ENCODE measurements at places on chromosomes 4 and X. TPM values are rescaled to one million over a fixed set of nuclear protein-coding genes. Genes with fewer than 3 reads are reported as not detected.
A peak's percentile ranks its signal among the peaks of the same experiment; 100 is the strongest.

MAOA gene
- 60.2 TPM for total RNA-seq

ARHGEF6 gene
- 23.8 TPM for total RNA-seq

WNK3 gene
- 3.9 TPM for total RNA-seq

HSFX4 gene
- total RNA-seq, result not detected

ADGRA3 gene
- 35.3 TPM for total RNA-seq

EVC2 gene
- 21.8 TPM for total RNA-seq

ZFP42 gene
- not detected for total RNA-seq

DNA sequence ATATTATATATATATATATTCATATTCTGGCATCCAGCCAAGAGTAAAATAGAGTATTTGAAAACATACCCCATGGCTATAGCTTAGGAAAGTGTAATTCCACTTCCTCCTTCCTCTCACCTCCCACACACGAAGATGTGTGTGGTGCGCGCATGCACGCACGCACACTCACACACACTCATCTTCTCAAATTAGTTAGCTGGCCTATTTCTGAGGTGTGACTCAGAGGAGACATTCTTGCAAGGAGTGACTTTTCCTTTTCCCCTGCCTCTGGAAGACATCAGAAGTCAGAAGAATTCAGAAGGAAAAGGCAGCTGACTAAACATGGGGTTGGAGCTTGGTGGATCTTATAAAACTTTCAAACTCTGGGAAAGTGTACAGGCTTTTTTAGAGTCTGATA lies 8.8 kb downstream of the ENPEP start:
- no peak overlapping the region for H3K4me3 ChIP-seq
- no peaks in the 10 kb centered on the region for H3K36me3 ChIP-seq
- no peaks in the 10 kb centered on the region for H3K27me3 ChIP-seq
- peak overlapping the region; percentile 79 for H3K27ac ChIP-seq
- DNase-seq, result peak; percentile 31
- H3K4me1 ChIP-seq, result peaks cover 3% of the 10 kb centered on the region

- peak overlapping the region; percentile 56 for H3K27ac ChIP-seq
- no peak overlapping the region for H3K4me3 ChIP-seq
- DNase-seq, result no peak
- H3K27me3 ChIP-seq, result no peaks in the 10 kb centered on the region
- H3K36me3 ChIP-seq, result no peaks in the 10 kb centered on the region
These were observed 168.5 kb downstream of the SOWAHB start for GRCh38 chr4:76729460-76729859.

GRCh38 chr4:159191989-159192388 lies 89.1 kb downstream of the RAPGEF2 start:
- no peak for DNase-seq
- no peak overlapping the region for H3K4me3 ChIP-seq
- H3K36me3 ChIP-seq, result no peaks in the 10 kb centered on the region
- no peak overlapping the region for H3K27ac ChIP-seq

- H3K27ac ChIP-seq, result no peak overlapping the region
- H3K4me3 ChIP-seq, result no peak overlapping the region
- no peak for DNase-seq
- no peaks in the 10 kb centered on the region for H3K27me3 ChIP-seq
These were observed 4.5 kb downstream of the PLXNB3 start for GRCh38 chrX:153768311-153769157.

- H3K36me3 ChIP-seq, result no peaks in the 10 kb centered on the region
- H3K27me3 ChIP-seq, result no peaks in the 10 kb centered on the region
- DNase-seq, result no peak
These were observed 22.2 kb downstream of the JADE1 start for GRCh38 chr4:128831531-128832242.

GRCh38 chr4:183139972-183140570 lies 41.0 kb downstream of the WWC2 start:
- no peak for DNase-seq
- no peaks in the 10 kb centered on the region for H3K36me3 ChIP-seq
- H3K4me3 ChIP-seq, result no peak overlapping the region
- H3K4me1 ChIP-seq, result no peaks in the 10 kb centered on the region

- DNase-seq, result no peak
- H3K4me3 ChIP-seq, result no peak overlapping the region
- no peaks in the 10 kb centered on the region for H3K36me3 ChIP-seq
- no peaks in the 10 kb centered on the region for H3K4me1 ChIP-seq
- H3K27me3 ChIP-seq, result peaks cover 6% of the 10 kb centered on the region
These were observed 10.1 kb upstream of the MPP1 start for GRCh38 chrX:154815274-154815818.

GRCh38 chrX:97398030-97398551 lies 514.4 kb downstream of the RPA4 start:
- no peaks in the 10 kb centered on the region for H3K4me1 ChIP-seq
- no peak overlapping the region for H3K4me3 ChIP-seq
- no peaks in the 10 kb centered on the region for H3K36me3 ChIP-seq
- no peak for DNase-seq
- no peaks in the 10 kb centered on the region for H3K27me3 ChIP-seq

- H3K27me3 ChIP-seq, result no peaks in the 10 kb centered on the region
- H3K27ac ChIP-seq, result no peak overlapping the region
- H3K4me1 ChIP-seq, result no peaks in the 10 kb centered on the region
These were observed 653.9 kb upstream of the MAGEB2 start for GRCh38 chrX:29561417-29561816.

DNA sequence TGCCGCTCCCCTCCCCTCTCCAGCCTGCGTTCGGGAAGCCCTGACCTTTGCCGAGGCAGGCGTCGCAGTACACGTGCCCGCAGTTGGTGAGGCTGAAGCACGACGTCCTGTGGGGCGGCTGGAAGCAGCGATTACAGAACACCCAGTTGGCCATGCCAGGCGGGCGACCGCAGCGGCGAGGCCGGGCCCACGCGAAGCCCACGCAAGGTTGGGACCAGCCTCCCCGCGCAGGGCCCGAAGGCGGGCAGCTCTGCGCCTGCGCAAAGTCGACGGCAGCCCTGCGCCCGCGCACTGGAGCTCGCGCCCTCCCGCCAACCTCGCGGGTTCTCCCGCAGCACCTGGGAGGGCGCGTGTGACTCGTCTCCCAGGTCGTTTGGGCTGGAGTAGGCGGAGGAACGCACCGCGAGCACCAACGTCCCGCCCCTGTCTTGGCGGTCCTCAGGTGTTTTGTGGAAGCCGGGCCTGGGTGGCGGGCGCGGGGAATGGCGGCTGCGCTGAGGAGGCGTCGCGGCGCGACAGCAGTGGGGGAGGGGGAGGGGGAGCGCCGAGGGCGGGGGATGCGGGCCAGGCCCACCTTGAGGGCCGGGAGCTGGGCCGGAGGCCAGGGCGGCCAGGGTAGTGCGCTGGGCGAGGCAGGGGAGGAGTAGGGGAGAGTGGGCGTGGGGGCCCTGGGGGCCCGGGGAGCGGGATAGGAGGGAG lies at the start of gene RNF212:
Gene RNF212, minus strand, starts transcription at position 254 of the 699 bp plus-strand sequence. Its CDS starts 100 bp downstream, at position 154.
- H3K36me3 ChIP-seq, result no peaks in the 10 kb centered on the region
- DNase-seq, result peak; percentile 42
- H3K27me3 ChIP-seq, result no peaks in the 10 kb centered on the region
- peak within 1 kb of the TSS; percentile 16 for H3K4me3 ChIP-seq
- no peaks in the 10 kb centered on the region for H3K4me1 ChIP-seq
- H3K27ac ChIP-seq, result no peak within 1 kb of the TSS

- H3K27ac ChIP-seq, result no peak overlapping the region
- no peak overlapping the region for H3K4me3 ChIP-seq
- no peaks in the 10 kb centered on the region for H3K27me3 ChIP-seq
- no peaks in the 10 kb centered on the region for H3K36me3 ChIP-seq
- no peak for DNase-seq
- H3K4me1 ChIP-seq, result no peaks in the 10 kb centered on the region
These were observed 49.7 kb downstream of the HTT start for GRCh38 chr4:3124070-3124767.

DNA sequence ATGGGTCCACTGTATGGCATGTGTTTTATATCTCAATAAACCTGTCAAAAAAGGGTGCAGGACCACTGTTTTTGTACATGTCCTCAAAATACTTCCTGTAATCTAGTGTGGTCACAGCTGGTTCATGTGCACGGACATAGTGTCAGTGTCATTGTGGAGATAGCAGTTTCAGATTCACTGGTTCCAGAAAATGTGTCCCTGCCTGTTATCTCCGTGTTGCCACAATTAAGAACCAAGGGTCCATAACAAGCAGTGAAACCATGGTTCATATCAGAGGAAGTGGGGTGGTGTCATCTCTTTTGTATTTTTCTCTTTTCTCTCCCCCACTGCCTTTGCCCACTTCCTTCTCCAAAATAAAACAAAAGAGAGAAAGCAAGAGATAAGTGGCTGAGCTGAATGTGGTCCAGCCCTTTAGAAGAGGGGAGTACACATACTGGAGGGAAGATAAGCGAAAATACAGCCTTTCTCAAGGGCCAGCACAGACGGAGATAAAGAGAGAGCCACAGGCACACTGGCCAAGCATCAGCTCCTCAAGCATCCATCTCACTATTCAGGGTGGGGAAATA lies 51.2 kb downstream of the TBL1X start:
- H3K27ac ChIP-seq, result no peak overlapping the region
- peaks cover 4% of the 10 kb centered on the region for H3K4me1 ChIP-seq
- no peaks in the 10 kb centered on the region for H3K36me3 ChIP-seq

- no peaks in the 10 kb centered on the region for H3K4me1 ChIP-seq
- no peaks in the 10 kb centered on the region for H3K27me3 ChIP-seq
- H3K36me3 ChIP-seq, result no peaks in the 10 kb centered on the region
- DNase-seq, result no peak
- no peak overlapping the region for H3K27ac ChIP-seq
- H3K4me3 ChIP-seq, result no peak overlapping the region
These were observed 41.8 kb upstream of the HS3ST1 start for GRCh38 chr4:11470438-11471045.

DNA sequence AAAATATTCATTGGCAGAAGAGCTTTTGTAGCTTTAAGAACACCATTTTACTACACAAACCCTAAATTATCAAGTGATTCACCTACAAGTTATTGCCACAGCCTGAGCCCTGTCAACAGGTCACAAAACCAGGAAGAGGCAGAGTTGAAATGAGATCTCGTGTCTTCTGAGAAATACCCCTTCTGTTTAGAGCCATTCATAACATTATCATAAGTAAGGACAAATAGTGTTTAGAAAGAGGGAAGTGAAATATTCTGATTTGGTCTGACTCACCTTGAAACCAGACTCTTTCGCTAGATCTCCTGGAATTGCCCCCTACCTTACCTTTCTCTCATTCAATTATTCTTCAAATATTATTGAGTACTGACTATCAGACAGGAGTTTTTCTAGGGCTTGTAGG lies 5.9 kb downstream of the ETDB start:
- H3K27me3 ChIP-seq, result no peaks in the 10 kb centered on the region
- DNase-seq, result no peak
- no peaks in the 10 kb centered on the region for H3K36me3 ChIP-seq
- no peaks in the 10 kb centered on the region for H3K4me1 ChIP-seq

DNA sequence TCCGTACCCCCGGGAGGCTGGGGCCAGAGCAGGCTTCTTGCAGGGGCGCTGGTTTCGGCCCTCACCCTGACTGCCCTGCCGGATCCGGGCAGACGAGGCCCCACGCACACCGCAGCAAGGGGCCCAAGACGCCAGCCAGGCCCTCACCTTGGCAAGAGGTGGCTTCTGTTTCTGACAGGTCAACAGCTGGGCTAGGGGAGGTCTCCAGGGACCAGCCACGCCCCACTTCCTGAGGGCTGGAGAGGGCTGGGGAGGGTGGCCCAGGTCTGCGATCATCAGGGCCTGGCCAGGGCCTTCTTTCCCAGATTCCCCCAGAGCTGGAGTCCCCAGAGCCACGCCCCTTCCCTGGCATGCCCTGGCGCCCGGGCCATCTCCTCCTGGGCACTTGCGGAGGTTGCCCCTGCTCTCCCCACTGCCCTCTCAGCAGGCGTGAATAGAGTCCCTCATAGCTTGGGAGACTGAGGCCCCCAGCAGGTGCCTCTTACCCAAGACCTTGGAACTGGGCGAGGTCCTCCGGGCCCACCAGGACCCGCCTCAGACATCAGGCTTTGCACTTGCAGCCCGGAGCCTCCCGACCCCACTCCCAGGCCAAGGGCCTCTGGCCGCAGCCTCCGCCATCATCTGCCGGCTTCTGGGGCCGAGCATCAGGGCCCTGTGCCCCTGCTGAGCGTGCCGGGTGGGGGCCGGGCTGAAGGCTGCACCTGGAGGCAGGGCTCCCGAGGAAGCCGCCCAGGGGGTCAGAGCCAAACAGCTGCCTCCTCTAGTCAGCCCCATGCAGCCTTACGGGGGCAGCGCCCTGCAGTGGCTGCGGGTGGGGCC lies 6.3 kb upstream of the FGFR3 start:
- DNase-seq, result no peak
- H3K27ac ChIP-seq, result no peak overlapping the region
- no peaks in the 10 kb centered on the region for H3K4me1 ChIP-seq
- no peaks in the 10 kb centered on the region for H3K36me3 ChIP-seq

- H3K27me3 ChIP-seq, result no peaks in the 10 kb centered on the region
- H3K36me3 ChIP-seq, result no peaks in the 10 kb centered on the region
- DNase-seq, result no peak
- no peak overlapping the region for H3K27ac ChIP-seq
- H3K4me1 ChIP-seq, result no peaks in the 10 kb centered on the region
These were observed 86.1 kb downstream of the ADRA2C start for GRCh38 chr4:3852309-3852708.

- peak overlapping the region; percentile 89 for H3K27ac ChIP-seq
- no peaks in the 10 kb centered on the region for H3K27me3 ChIP-seq
- H3K36me3 ChIP-seq, result no peaks in the 10 kb centered on the region
- peaks cover 5% of the 10 kb centered on the region for H3K4me1 ChIP-seq
- peak overlapping the region; percentile 80 for H3K4me3 ChIP-seq
- DNase-seq, result no peak
These were observed 583 bp downstream of the ABHD18 start for GRCh38 chr4:127965803-127966175.

DNA sequence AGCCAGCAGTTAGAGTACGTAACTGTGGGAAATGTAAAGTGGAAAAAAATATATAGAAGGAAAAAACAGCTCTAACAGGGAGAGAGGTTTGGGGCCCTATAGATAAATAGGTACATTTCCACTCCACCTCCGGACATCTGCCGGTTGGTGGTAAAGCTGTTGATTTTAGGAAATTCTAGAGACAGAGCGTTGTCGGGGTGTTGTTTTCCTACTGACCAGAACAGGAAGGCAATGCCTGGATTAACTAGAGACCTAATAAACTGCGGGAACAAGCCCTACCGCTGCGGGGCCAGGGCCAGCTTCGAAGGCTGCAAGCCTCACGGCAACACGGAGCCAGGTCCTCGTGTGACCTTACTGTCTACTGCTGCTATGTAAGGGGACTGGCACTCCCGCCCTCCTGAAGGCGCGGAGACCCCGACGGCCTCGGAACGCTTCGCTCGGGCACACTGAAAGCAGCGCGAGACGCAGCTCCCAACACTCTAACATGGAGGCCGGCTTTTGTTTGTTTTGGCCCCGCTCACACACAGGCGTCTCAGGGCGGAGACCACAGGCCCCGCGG lies 702 bp upstream of the CDKN2AIP start:
- peaks cover 6% of the 10 kb centered on the region for H3K4me1 ChIP-seq
- no peaks in the 10 kb centered on the region for H3K27me3 ChIP-seq
- H3K4me3 ChIP-seq, result peak overlapping the region; percentile 73
- no peaks in the 10 kb centered on the region for H3K36me3 ChIP-seq
- DNase-seq, result peak; percentile 34

All from uterus (tissue), 4 donors.